ENCODE measurements at places on chromosomes 5 and 9.

- no peak for DNase-seq
Measured at GRCh38 chr9:70696694-70697335, 282.4 kb upstream of the KLF9 start.

DNA sequence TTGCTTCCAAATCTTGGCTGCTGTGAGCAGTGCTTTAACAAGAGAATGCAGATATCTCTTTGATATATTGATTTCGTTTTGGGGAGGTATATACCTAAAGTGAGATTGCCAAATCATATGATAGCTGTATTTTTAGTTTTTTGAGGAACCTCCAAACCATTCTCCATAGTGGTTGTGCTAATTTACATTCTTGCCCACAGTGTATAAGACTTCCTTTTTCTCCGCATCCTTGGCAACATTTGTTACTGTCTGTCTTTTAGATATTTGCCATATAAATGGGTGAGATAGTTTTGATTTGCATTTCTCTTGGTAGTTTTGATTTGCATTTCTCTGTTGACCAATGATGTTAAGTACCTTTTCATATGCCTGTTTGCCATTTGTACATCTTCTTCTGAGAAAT is 10.0 kb upstream of the PLK2 start:
- no peak for DNase-seq

GRCh38 chr9:14831074-14831473 is 79.2 kb downstream of the FREM1 start:
- DNase-seq: no peak

GRCh38 chr5:167208911-167209310 is 1082.5 kb upstream of the WWC1 start:
- DNase-seq: no peak

- no peak for DNase-seq
Measured at GRCh38 chr9:90441814-90442213, 200.8 kb downstream of the DIRAS2 start.

GRCh38 chr5:65034029-65034812 is 265.5 kb downstream of the CWC27 start:
- no peak for DNase-seq
